ENCODE measurements at places on chromosomes 7 and 10.

- no peak for DNase-seq
These were observed 5.2 kb downstream of the NEUROD6 start for GRCh38 chr7:31335161-31335856.

DNA sequence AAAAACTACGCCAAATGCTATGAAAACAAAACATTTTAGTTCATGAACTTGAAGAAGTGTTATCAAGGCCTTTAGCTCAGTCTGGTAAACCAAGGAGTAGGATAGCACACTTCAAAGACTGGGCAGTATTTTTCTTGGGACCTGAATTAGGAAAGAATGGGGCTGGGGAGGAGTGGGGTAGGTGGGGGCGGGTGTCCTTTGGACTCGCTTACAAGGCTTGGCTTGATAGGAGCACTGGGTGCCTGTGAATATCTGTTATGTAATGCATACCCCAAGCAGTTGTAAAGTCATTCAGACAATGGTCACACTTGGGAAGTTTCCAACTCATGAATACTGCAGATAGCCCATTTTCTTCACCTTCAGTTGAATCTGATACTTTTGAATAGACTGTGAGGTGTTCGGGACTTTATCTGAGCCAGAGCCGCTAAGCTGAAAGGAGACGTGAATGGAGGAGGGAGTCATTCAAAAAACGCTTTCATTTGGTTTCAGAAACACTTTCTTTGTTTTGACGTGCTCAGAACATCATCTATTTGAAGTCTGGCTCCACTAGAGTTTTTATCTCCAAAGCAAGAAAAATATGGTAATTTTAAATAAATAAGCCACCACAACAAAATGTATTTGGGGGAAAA is 70.1 kb upstream of the FAM204A start:
- DNase-seq = no peak

- no peak for DNase-seq
These were observed 232.4 kb upstream of the KLF14 start for GRCh38 chr7:130966246-130967009.

DNA sequence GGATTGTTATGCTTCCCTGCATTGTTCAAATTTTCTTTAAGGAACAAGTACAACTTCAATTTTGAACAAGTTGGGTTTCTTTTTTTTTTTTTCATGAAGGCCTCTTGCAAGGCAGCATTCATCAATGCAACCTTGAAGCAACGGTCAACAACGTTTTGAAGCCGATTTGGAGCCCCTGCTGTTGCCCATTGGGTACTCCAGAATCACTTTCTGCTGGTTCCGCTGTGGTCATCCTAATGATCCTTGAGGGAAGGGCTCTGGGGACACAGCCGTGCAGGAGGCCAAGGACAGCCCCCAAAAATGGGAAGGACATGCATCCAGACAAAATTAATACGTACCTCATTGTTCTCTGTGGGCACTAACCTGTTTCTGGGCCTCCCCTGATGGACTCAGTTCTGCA is 84.6 kb upstream of the MGMT start:
- DNase-seq = no peak

DNA sequence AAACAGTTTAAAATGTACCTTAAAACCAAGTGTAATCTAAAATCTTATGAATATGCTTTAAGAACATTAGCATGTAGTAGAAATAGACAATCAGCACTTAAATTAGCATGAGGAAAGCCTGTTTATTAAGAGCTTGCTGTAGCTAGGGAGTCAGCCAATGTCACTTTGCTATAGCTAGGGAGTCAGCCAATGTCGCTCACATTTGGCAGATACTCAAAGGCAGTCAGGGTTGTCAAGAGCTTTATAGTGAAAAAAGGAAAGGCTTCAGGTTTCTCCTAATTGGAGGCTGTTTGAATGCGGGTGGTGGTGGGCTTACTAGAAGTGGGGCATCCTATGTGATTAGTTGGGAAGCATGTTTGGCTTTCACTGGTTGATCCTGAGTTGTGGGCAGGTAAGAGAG is 226.2 kb upstream of the DGKB start:
- DNase-seq = peak; percentile 61

- peak; percentile 76 for DNase-seq
These were observed 1.3 kb downstream of the SEMA3D start for GRCh38 chr7:85185424-85186082.

DNA sequence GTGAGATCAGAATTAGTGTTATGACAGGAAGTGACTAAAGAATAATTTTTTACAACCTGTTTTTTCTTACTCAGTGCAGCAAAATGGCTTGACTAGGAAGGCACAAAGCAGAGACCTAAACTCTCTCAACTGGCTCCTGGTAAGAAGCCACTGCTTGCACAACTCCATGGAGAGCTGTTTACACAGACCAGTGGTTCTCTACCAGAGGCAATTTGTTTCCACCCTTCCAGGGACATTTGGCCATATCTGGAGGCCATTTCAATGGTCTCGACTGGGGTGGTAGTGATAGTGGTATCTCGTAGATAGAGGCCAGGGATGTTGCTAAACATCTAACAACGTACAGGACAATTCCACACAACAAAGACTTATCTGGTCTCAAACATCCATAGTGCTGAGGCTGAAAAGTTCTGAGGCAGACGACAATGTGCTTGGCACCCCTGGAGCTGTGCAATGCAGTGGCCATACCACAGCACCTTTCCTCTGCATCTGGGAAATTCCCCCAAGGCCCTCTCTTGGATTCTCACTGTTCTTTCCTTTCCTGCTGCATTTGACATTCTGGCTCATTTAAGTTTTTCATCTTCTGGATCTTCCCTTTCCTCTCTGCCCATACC is 105.4 kb upstream of the LAMB4 start:
- peak; percentile 24 for DNase-seq

- no peak for DNase-seq
These were observed 408.3 kb upstream of the MGMT start for GRCh38 chr10:129058664-129059155.

DNA sequence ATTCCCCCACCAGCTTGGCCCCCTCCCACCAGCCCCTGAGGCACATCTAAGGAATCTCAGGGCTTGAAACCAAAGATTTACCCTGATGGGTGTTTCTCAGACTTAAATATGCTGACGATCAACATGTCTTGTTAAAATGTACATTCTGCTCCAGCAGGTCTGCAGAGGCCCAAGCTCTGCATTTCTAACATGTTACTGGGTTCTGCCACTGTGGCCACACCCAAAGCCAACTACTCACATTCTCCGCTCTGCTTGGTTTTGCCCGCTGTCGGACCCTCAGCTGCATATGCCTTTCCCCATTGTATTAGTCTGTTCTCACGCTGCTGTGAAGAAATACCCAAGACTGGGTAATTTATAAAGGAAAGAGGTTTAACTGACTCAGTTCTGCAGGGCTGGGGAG is 8.9 kb downstream of the PIP4K2A start:
- no peak for DNase-seq

GRCh38 chr7:1746491-1746975 is 76.5 kb downstream of the ELFN1 start:
- DNase-seq = no peak

DNA sequence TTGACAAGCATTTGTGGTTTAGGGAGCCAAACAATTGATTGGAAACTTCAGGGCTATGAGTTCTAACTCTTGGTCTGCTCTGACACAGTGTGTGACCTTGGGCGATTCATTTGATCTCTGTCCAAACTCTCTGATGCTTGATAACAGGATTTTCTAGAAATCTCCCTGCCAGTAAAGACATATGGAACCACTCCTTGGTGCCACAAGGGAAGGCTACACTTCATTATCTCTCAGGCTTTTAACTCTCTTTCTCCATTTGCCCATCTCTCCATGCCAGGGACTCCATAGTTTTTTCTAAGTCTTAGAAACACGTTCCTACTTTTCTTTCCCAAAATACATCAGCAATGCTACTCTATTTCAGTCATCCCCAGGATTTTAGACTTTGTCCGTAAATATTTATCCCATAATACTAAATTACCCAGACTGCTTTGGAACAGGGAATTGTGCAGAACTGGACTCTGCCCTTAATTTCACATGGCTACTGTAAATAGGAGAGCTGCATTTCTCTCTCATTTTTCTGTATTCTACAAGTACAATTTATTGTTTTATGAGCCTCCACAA is 488.2 kb downstream of the SUGCT start:
- DNase-seq = no peak

- DNase-seq = no peak
These were observed 59.3 kb upstream of the EXOC6 start for GRCh38 chr10:92789067-92789466.

DNA sequence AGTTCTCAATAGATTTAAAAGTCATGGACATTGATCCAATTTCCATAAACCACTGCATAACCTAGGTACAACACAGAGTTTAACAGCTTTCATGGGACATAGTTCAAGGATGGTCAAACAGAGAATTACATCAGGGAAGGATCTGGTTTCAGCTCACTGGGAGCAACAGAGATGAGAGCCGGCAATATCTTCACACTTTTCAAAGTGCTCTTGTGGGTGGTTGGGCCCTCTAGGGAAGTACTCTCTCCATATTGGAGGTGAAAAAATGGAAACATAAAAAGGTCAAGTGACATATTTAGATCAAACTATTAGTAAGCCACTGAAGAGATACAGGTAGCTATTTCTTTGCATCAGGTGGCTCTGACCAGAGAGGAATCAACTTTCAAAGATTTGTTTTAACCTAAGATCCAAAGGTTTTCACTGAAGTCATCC is 61.8 kb upstream of the LRRN3 start:
- DNase-seq = peak; percentile 89

DNA sequence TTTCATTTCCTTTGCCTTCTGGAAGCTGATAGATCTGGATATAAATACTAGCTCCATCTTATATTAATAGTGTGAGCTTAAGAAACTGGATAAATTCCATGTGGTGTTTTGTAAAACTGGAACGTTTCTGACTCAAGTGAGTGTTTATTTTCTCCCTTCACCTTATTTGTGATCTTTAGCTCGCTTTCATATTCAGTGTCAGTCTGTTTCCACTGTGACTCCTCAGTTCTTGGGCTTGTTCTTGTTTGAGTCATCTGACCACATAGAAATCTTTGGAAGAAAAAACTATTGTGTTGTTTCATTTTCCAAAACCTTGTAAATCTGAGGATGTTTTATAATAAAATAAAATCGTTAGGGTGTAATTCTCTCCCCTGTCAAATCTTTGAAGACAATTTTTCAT is 186.4 kb downstream of the POLR1F start:
- no peak for DNase-seq

GRCh38 chr7:66015440-66016130 is 33.6 kb upstream of the GUSB start:
- no peak for DNase-seq

DNA sequence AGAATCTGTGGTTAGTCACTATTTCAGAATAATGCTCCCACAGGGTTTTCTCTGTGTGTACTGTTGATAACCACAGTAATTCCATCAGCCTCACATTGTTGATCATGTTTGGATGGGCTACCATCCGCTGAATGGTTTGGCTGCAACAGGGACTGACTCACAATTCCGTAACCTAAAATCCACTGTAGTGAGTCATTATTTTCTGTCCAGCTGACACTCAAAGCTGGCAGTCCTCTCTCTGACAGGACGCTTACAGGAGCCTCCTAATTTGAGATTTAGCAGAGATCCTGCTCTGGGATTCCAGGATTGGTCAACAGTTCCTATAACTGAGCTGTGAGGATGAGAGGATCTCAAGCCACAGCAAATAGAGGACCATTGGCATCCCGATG is 32.7 kb downstream of the VWA2 start:
- DNase-seq = peak; percentile 11

GRCh38 chr10:7438196-7438986 is 27.6 kb upstream of the SFMBT2 start:
- DNase-seq = no peak

DNA sequence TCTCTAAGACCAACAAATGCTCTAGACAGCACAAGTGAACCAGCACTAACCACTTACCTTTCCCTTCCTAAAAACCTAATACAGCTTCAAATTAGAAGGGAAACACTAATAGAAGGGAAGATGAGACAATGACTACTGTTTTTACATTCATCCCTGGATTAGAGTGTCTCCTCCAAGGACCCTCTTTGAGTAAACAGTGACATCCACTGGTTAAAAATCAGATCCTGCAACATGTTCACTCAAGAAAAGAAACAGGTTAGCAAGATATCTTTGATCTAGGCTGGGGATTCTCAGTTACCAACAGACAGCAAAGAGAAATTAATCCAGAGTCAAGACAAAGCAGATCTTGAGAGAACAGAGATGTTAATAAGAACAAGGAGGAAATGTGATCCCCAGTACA is 177.7 kb upstream of the GHITM start:
- peak; percentile 23 for DNase-seq

- no peak for DNase-seq
These were observed 51.8 kb downstream of the CLEC2L start for GRCh38 chr7:139575338-139575680.

GRCh38 chr7:57438244-57438643 is 11.7 kb upstream of the ZNF716 start:
- no peak for DNase-seq

GRCh38 chr10:70476249-70477035 is 2.1 kb upstream of the PALD1 start:
- DNase-seq = no peak

- DNase-seq = no peak
These were observed at the start of gene LRRN3 for GRCh38 chr7:111090846-111091245. Gene LRRN3, plus strand, starts transcription at chr7:111091127. Its CDS starts 31,646 bp downstream, at chr7:111122773.

DNA sequence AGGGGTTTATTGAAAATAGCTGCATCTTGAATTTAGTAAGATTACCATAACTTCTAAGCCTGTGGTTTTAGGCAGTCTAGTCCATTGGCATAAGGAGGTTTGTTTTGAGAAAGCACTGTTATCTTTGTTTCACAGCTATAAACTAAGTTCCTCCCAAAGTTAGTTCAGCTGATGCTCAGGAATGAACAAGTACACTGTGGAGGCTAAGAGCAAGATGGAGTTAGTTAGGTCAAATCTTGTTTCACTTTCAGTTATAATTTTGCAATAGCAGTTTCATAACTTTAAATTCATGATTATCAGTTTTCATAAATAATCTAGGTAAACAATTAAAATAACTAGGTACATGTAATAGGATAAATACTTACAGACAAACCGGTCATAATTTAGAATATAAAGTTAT is 15.4 kb downstream of the SEC61G start:
- no peak for DNase-seq

- DNase-seq = no peak
These were observed 571.8 kb downstream of the TCERG1L start for GRCh38 chr10:130739757-130740145.

- DNase-seq = no peak
These were observed 242.6 kb downstream of the CNTNAP2 start for GRCh38 chr7:146359176-146359575.

DNA sequence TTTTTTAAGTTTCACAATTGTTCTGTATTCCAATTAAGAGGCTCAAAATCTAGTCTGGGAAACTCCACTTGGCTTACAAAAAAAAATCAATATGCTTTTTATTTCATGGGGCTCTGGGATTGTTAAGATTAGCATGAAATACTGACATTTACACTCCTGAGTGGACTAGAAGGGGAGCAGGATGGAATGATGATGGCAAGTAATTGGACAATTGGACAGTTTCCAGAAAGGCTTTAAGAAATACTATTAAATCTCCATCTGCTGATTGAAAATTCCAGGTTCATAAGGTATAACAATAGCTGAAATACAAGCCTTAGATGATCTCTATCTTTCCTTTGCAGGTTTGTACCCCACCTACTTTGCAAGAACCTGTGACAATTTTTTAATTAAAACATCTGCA is 184.4 kb downstream of the LRRTM3 start:
- no peak for DNase-seq
